ENCODE measurements at places on chromosomes 5 and 9. TPM values are rescaled to one million over a fixed set of nuclear protein-coding genes. Genes with fewer than 3 reads are reported as not detected.

Gene FREM1
- total RNA-seq = 24.8 TPM

Gene FGD3
- total RNA-seq = 13.7 TPM

Gene DHFR
- 11.9 TPM for total RNA-seq

GRCh38 chr9:99347568-99347967, 125.5 kb downstream of the SEC61B start:
- no peak overlapping the region for H3K27ac ChIP-seq
- no peaks in the 10 kb centered on the region for H3K36me3 ChIP-seq
- no peaks in the 10 kb centered on the region for H3K4me1 ChIP-seq
- H3K27me3 ChIP-seq = no peaks in the 10 kb centered on the region

DNA sequence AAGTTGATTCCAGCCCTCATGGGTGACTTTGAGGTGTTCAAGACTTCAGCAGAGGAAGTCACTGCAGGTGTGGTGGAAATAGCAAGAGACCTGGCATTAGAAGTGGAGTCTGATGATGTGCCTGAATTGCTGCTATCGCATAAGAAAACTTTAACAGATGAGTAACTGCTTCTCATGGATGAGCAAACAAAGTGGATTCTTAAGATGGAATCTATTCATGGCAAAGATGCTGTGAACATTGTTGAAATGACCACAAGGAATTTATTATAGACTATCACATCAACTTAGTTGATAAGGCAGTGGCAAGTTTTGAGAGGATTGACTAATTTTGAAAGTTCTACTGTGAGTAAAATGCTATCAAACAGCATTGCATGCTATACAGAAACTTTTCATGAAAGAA, 17.1 kb upstream of the POU4F3 start:
- H3K4me3 ChIP-seq = no peak overlapping the region
- DNase-seq = no peak
- no peaks in the 10 kb centered on the region for H3K36me3 ChIP-seq
- H3K4me1 ChIP-seq = no peaks in the 10 kb centered on the region
- no peaks in the 10 kb centered on the region for H3K27me3 ChIP-seq

DNA sequence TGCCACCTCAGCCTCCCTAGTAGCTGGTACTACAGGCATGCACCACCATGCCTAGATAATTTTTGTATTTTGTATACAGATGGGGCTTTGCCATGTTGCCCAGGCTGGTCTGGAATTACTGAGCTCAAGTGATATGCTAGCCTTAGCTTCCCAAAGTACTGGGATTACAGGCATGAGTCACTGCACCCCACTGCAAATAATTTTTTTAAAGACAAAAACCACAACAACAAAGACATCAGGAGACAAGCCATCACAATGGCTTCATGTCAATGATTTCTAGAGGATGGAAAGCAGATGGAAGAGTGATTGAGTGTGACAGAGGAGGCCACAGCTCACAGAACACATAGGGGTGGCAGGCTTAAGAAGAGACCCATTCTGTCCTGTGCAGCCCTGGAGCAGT, 97.9 kb upstream of the PCSK1 start:
- H3K4me3 ChIP-seq = no peak overlapping the region
- no peaks in the 10 kb centered on the region for H3K36me3 ChIP-seq
- H3K27me3 ChIP-seq = no peaks in the 10 kb centered on the region
- no peak overlapping the region for H3K27ac ChIP-seq
- H3K4me1 ChIP-seq = no peaks in the 10 kb centered on the region
- DNase-seq = no peak

DNA sequence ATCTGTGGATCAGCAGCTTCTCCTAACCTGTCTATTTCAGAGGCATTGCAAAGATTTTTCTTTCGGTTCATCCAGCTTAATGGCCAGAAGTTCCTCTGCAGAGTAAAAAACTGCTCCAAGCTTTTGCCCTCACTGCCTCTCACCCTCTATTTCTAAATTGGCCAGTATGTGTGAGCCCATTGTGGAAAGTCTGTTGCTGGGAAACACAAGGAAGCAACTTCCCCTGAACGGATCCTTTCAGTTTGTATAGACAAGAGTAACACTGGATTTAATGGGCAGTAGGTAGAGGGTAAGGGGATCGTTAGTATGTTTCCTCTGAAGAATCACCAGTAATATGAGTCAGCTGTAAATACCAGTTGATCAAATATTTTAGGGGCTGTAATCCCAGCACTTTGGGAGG, 7.2 kb downstream of the THBS4 start:
- H3K4me3 ChIP-seq = no peak overlapping the region
- H3K27me3 ChIP-seq = no peaks in the 10 kb centered on the region
- no peaks in the 10 kb centered on the region for H3K36me3 ChIP-seq
- no peak overlapping the region for H3K27ac ChIP-seq

DNA sequence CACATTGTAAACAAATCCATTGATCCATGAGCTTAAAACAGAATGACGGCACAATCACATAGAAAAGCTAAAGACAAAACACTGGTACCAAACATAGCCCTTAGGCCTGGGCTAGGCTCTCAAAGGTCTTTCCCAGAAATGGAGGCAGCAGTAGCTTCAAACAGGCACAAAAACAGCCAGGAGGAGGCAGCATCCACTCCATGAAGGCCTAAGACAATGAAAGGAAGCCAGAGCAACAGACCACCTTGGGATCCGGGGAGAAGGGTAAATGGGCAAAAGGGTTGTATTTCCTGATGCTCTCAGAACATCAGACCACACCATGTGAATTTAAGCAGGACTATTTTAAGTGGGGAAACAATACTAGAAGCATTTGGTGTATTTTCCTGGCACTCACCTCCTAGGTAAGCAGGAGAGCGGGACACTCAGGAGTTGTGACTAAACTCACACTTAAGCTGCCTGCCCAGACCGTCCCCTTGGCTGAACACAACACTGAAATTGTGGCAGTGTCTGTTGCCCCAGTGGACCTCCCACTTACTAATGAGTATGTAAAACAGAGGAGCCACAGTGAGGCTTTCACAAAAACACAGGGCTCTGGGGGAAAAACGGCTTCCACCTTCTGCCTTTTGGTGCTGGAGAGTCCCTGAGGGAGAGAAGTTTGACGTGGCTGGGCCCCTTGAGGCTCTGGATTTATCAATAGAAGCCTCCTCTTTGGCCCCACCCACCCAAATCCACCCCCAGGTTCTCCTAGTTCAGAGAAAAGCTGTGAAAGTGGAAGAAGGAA, 11.9 kb downstream of the GNPDA1 start:
- peaks cover 20% of the 10 kb centered on the region for H3K36me3 ChIP-seq
- peaks cover 12% of the 10 kb centered on the region for H3K4me1 ChIP-seq
- H3K4me3 ChIP-seq = no peak overlapping the region
- peak overlapping the region; percentile 66 for H3K27ac ChIP-seq

All from thoracic aorta (tissue), 2 donors.